ENCODE measurements at places on chromosomes 12 and 14.

DNA sequence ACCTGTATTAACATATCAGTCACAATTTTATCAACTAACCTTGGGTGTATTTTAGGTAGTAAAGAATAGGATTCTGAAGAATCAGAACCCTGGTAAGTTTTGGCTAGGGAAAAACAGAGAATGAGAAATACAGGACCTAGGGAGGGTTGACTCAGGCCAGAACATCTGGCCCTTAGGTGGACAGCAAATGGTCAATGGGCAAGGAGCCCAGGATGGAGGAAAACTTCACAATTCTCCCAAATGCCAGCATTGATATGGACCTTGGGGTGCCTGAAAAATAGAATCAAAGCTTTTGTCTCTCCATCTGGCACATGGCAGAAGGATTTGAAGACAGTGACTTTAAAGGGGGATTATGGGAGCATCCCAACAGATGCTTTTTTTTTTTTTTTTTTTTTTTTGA, 32.7 kb upstream of the PRPF39 start:
- DNase-seq: no peak

DNA sequence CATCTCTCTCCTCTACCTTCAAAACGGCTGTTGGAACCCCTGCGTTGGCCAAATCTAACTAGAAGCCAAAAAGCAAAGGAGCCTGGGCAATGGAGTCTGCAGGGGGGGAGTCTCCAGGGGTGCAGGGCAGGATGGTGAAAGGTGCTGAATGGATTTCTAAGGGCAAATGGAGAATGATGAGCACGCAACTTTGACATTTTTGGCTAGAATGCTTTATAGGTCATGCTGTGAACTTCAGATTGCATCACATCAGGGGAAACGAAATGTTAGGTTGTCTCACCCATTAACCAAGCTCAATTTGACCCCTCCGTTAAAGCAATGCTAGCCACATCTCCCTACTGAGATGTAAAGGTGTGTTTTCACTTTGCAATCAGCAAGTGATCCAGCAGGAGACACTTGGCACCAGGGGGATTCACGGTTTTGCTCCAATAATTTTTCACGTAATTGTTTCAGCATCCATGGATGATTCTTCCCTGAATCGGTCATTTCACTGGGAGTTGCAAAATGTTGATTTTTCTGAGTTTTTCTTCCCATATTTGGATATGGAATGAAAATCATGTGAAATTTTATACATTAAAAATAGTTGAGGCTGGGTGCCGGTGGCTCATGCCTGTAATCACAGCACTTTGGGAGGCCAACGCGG, 78.0 kb upstream of the MDM1 start:
- no peak for DNase-seq

DNA sequence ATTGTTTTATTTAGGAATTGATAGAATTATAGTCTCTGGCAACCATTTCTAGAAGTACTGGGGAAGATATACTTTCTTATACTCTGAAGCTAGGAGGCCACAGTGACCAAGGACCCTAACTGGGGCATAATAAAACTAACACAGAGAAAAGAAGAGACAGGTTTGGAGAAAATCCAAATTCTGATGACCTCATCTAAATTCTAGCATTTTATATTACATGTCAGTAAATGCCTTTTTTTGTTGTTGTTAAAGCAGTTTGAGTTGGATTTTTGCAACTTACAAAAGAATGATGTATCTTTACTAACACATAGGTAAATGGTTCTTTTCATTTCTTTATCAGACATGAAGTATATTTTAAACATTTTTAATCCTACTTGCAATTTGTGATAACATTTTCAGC, 933.3 kb downstream of the TMTC2 start:
- no peak for DNase-seq

DNA sequence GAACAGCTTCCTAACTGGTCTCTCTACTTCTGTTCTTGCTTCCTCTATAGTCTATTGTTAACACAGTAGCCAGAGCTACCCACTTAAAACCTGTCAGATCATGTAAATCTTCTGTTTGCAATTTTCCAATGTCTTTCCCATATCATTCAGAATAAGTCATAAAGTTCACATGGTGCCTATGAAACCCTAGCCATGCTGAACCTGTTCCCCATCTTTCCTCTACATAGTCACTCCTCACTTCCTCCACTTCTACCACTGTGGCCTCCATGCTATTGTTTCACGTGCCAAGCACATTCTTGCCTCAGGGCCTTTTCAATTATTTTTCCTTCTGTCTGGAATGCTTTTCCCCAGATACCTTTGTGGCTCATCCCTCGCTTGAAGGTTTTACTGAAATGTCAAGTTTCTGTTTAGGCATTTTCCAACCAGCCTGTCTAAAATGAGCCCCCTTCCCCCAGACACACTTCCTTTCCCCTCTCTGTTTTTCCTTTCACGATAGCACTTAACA, 132.1 kb downstream of the DYRK2 start:
- peak; percentile 28 for DNase-seq

DNA sequence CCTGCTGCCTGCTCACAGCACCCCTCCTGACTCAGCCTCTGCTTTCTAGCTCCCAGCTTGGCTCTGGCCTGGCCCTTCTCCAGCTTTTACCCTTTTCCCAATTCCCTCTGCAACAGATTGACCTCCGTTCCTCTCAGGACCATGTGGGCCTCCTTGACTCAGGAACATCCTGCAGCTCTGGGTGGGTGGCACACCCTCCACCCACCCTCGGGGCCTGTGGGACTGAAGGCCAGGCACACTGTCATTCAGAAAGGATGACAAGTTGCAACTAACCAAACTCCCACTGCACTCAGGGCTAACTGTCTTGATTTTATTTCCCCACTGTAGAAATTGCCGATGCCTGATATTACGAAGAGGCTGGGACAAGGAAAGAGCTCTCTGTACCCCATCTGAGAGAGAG, 59.4 kb downstream of the HELB start:
- no peak for DNase-seq

DNA sequence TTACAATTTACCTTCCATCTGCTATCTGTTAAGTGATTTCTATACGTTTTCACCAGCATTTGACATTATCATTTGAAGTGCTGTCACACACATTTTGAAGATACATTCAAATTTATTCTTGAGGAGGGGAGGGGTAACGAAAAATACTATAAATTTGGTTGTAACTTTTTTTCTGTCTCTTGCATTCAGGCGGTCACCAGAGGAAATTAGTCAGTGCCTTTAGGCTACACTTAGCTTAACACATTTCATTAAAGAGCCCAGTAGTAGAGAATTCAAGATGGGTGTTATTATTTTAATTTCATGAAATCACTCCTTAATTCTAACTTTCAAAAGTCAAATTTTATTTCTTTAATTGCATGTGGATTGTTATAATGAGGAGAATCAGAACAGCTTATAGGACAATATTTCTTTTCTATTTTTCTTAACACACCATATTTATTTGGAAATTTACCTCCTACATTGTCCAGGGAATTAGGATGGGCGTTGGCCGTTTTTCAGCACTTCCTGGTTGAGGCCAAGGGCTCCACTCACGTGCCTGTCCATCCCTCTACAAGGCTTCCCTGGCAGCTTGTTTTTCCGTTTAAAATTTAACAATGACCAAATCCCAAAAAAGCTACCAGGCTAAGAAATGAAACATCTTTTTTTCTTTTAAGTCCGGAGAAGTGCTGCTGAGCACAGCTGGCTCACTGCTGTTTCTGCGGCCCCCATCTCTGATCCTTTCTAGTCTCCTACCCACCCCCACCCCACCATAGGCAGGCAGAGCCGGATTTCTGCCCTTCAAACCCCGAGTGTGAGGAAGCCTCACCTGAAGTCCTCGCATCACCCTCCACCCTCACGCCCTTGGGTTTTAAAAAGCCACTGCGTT, 1.1 kb upstream of the FAR2 start:
- no peak for DNase-seq

GRCh38 chr12:47223031-47223847, 143.5 kb upstream of the AMIGO2 start:
- peak; percentile 60 for DNase-seq

GRCh38 chr12:7948589-7949260, 12.7 kb upstream of the SLC2A3 start:
- DNase-seq: no peak

GRCh38 chr12:68416826-68417225, 84.7 kb upstream of the MDM1 start:
- DNase-seq: no peak

- no peak for DNase-seq
These were observed 107.7 kb upstream of the FKBP4 start for GRCh38 chr12:2687058-2687457.

GRCh38 chr12:108578813-108579212, 16.4 kb downstream of the ISCU start:
- DNase-seq: no peak

DNA sequence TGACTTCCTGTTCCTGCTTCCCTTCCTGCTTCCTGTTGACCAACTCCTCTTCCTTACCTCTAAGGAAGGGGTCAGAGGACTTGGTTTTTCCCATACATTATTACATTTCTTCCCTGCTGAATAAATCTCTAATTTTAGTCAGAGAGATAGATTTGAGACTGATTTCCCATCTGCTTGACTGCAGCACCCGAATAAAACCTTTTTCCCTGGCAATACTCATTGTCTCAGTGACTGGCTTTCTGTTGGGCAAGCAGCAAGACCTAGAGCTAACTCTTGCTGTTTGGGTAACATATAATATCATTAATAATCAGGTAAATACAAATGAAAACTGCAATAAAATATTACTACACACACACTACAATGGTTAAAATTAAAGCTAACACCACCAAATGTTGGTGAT, 132.2 kb downstream of the FSCB start:
- DNase-seq: no peak

- DNase-seq: no peak
These were observed 64.1 kb downstream of the NELL2 start for GRCh38 chr12:44812062-44812461.

DNA sequence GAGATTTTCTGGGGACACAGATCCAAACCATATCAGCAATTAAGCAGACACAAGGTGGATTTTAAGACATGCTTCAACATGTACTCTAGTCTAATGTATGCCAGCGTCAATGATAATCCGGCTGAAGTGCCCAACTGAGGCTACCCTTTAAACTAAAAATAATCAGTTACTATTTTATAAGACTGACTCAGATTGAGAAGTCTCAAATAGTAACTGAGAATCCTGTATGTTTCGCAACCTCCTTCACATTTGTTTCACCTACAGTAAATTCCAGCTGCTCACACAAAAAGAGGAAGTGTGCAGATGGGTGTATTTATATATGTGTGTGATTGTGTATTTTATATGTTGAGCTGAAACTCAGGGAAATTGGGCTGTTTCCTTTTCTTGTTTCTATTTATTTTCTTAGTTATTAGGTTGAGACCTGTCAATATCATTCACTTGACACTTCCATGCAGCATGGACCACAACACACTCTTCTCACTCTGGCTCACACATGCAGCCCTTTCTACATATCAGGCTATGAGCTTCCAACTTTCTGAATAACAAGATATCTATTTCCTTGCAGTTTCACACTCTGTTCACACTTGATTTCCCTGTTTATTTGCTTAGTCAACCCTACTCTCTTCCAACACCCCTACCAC, 1224.9 kb upstream of the TMEM132C start:
- DNase-seq: no peak

Measured in T47D (cell line).